ENCODE measurements at places on chromosomes 7 and 10.

GRCh38 chr10:3668276-3668965 lies 116.6 kb downstream of the KLF6 start:
- DNase-seq = peak; percentile 32

DNA sequence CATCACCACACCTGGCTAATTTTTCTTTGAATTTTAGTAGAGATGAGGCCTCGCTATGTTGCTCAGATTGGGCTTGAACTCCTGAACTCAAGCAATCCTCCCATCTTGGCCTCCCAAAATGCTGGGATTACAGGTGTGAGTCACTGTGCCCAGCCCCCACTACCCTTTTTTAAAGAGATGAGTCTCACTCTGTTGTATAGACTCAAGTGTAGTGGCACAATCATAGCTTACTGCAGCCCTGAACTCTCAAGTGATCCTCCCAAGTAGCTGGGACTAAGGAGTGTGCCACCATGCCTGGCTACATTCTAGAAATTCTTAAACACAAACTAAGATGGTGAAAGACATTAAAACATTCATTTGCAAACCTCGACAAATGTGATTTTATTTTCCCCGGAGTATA lies 12.6 kb downstream of the SYPL1 start:
- DNase-seq = no peak

GRCh38 chr7:38585572-38586354 lies 45.4 kb downstream of the AMPH start:
- no peak for DNase-seq

- DNase-seq = no peak
Measured at GRCh38 chr10:7527468-7527867, 116.6 kb upstream of the SFMBT2 start.

DNA sequence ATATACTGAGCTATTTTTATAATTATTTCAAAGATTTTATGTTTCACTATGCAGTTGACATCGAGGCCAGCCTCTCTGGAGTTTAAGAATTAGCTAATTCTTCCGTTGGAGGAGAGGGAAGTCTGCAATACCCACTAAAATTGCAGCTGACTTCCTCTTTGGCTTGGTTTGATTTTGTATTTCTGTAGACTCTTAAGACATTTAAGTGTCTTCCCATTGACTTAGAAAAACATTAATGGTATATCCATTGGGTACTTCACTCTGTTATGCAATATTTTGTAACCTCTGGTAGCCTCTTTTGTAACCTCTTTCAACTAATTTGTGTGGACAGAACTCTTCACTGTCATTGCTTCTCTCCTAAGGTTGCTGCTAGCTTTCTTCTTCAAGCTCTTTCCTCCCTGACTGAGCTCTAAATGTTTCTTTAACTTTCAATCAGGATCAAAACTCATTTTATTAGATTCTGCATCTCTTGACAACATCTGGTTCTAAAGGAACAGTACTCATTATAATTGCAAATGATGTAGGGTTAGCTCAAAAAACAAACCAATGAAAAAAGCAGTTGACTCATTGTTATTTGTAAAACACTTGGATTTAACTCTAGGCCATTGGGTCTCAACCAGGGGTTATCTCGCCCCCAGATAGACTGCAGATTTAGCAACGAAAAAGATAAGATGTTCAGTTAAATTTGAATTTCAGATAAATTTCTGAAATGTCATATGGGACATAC lies 1.7 kb upstream of the ANKRD22 start:
- no peak for DNase-seq

DNA sequence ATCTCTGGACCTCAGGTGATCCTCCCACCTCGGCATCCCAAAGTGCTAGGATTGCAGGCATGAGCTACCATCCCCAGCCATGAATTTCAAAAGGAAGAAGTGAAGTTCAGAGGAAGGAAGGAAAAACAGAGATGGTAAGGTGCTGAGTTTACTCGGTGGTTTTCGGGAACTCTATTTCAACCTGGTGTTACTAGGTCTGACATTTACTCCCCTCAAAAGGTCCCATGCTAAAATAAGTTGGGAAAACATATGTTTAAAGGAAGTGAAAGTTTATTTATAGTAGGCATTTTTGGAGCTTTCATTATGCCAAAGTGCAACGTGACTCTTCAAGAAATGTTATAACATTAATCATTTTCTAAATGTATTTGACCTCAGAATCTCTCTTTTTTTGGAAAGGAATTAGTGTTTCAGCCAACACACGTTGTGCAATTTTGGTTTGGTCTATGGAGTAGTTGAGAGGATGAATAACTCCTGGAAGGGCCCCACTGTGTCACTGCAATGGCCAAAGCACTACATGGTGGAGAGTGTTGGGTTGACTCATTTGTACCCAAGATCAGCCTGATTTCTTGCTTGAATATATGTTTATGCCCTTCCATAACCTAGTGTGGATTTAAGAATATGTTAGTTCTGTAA lies 114.7 kb upstream of the FAM171A1 start:
- DNase-seq = no peak

DNA sequence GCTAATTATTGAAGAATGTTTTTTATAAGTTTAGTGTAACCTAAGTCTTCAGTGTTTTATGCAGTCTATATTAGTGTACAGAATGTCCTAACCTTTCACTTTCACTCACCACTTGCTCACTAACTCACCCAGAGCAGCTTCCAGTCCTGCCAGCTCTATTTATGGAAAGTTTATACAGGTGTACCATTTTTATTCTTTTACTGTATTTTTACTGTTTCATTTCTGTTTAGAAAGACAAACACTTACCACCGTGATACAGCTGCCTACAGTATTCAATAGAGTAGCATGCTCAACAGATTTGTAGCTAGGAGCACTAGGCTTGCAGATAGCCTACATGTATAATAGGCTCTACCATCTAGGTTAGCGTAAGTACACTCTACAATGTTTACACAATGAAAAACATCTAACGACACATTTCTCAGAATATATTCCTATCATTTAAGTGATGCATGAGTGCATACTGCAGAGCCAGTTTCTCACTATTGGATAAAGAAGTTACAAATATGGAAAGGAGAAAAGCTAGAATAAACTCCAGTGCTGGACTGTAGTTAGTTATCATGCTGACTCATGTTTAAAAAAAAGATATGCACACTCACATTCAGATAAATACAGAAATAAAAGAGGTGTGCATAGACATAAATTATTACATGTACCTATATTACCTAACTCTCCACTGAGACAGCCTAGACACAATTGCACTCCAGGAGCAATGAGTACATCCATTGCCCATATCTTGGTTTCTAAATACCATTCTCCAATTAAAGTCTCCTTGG lies 30.4 kb downstream of the STEAP1B start:
- DNase-seq = no peak

DNA sequence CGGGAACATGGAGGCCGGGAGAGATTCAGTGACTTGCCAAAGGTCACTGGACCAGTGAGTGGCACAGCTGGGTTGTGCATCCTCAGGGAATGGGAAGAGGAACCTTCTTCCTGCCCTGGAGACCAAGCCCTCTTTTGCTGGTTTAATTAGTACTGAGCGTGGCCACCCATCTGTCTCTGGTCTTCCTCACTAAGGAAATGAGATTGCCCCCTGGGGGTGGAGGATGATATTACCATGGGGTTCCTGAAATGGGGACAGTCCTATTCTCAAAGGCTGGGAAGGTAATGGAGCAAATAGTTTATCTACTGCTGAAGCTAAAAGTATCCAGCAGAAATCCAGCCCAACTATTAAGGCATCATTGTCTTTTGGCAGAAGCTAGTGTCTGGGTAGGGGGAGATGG lies 98.6 kb upstream of the FGFR2 start:
- DNase-seq = peak; percentile 9

- DNase-seq = no peak
Measured at GRCh38 chr7:7740037-7740355, 21.6 kb upstream of the RPA3 start.

All from stimulated activated CD4-positive, alpha-beta T cell treated with anti-CD3 and anti-CD28 coated beads, Interleukin-4, amount 100 ng/mL, for 48 hours (primary cell).